Stimulated activated CD8-positive, alpha-beta memory T cell treated with anti-CD3 and anti-CD28 coated beads, Interleukin-4, amount 100 ng/mL, for 4 hours (primary cell): ENCODE measurements at places on chromosomes 3 and 15.

- DNase-seq = no peak
Observed at GRCh38 chr3:63056932-63057331, 181.7 kb upstream of the CADPS start.

DNA sequence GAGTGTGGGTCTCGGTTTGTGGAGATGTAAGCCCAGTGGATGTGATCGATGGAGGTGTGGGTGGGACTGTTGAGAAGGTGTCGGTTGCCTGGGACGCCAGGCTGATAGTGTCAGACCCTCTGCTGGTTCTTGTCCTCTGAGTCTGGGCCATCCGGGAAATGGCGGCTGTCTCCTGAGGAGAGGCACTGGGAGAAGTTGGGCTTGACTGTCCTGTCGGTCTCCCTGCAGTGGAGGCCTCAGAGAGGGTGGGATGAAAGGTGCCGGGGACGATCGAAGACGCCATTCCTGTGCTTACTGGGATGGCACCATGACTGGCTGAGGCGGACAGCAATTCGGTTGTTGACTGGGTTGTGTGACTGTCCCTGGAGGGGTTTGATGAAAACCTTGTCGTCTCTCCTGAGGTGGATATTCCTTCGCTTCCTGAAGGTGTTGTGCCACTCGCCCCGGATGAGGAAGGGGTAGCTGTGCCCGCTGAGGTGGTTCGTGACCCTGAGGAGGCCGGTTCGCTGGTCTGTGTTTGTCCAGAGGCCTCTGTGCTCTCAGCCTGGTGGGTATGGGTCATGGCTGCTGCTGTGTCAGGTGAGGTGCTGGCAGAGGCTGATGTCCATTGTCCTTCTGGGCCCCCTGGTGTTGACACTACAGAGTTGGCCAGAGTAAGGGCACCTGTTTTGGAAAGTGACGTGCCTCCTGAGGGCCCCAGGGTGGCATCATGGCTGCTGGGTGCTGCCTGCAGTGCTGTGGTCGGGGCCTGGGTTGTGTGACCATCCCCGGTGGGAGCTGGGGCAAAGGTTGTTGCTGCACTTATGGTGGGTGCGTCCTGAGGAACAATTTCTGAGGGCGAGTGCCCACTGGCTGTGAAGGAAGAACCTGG lies 22.8 kb downstream of the MUC4 start:
- no peak for DNase-seq

DNA sequence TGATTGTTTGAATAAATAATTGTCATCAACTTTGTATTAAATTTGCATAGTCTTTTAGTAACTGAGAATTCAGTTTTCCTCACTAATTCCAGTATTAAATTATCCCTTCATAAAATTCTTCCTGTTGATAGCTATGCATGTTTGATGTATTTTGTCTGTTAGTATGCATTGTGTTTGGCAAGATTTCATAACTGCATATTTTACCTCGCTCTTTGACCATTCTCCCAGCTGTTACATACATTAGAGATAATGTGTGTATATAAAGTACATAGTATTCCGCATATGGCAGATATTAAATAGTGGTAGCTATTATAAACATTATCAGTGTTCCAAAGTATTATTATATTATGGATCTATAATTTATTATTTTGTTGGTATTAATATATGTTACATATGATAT lies 10.6 kb upstream of the NFKBIZ start:
- DNase-seq = no peak

GRCh38 chr3:54003136-54003535 lies 111.5 kb upstream of the SELENOK start:
- DNase-seq = no peak

DNA sequence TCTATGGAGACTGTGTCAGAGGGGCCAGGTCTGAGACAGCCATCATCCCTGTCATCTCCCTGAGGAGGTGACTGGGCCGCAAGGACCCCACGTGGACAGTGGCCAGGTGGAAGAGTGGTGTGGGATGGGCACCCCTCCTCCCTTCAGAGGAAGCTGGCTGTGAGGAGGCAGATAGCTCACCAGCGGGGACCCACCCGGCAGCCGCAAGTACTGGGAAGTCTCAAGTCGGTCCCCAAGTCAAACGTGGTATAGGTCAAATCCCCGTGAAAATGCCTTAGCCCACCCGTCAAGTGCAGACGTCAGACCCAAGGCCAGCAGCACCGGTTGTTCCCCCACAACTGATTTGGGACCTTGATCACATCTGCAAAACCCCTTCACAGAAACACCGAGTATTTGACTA lies 12.3 kb upstream of the KLF13 start:
- DNase-seq = no peak

DNA sequence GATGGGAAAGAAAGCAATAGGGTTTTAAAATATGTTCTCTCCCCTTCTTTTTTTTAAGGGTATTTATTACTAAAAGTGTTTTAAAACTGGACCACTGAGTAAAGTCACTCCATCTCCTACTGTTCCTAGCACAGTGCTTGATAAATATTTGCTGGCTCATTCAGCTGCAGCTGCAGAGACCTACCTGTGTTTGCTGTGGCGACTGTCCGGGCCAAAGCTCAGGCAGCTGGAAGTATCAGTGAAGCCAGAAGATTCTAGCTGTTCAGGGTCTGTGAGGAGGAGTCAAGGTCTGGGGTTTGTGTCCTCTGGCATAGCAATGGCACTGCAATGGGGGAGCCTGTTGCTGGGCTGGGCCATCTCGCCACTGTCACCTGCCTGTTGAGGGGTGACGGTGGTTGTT lies 109.9 kb downstream of the RPLP1 start:
- DNase-seq = no peak

DNA sequence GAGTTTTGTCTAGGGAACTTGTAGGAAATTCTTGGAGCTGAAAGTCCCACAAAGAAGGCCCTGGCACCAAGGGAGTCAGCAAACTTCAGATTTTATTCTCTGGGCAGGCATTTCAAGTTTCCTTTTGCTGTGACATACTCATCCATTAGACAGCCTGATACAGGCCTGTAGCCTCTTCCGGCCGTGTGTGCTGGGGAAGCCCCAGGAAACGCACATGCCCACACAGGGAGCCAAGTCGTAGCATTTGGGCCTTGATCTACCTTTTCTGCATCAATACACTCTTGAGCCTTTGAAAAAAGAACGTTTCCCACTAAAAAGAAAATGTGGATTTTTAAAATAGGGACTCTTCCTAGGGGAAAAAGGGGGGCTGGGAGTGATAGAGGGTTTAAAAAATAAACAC lies 15.0 kb downstream of the TIGIT start:
- no peak for DNase-seq

GRCh38 chr3:106731230-106731629 lies 646.0 kb upstream of the CCDC54 start:
- DNase-seq = no peak

- DNase-seq = no peak
Observed at GRCh38 chr3:39763390-39763789, 46.0 kb upstream of the MYRIP start.

- no peak for DNase-seq
Observed at GRCh38 chr3:100261485-100261903, 702 bp downstream of the TBC1D23 start.

GRCh38 chr3:40096661-40097111 lies 212.8 kb upstream of the EIF1B start:
- no peak for DNase-seq

DNA sequence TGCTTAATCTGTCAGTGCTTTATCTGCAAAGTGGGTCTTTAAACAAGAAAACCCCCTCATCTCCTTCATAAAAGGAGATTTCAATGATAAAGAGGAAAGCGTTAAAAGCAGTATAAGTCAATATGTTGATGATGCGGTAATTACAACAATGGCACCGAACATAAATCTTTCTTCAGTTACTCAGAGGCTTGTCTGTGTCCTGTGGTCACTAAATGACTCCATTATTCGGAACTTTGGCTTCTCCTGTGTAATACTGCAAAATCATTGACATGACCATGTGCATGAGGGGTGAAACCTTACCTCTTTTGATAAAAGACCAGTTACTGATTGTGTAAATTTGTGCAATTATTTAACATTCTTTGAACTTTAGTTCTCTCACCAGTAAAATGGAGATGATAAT lies 4.8 kb upstream of the USP3 start:
- no peak for DNase-seq

DNA sequence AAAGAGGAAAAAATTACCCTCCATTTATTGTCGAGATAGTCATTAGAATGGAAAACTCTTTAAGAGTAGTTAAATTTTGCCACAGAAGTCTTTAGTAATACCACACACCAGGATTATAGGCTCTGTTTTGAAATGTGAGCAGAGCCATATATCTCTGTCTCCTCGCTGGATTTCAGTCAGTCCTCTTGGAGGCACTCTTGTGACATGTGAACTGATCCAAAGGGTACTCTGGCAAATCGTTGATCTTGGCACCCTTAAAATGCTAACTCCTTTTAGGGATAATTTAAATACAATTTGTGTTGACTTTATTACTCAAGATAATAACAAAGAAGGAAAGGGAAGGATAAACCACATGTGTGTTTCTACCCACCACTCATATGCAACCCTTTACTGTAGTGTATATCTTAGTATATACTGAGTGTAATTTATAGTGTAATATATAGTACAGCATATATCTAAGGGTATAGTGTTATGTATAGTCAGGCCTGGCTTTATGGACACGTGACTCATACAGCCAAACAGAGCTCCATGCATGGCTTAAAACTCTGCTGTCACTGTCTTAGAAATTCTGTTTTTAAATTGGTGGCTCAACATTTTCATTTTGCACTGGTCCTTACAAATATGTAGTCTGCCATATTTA lies 12.3 kb upstream of the KPNA4 start:
- no peak for DNase-seq

- DNase-seq = no peak
Observed at GRCh38 chr15:77096138-77096537, 25.2 kb upstream of the TSPAN3 start.

- DNase-seq = no peak
Observed at GRCh38 chr3:68123231-68123630, 468.8 kb upstream of the SUCLG2 start.

- DNase-seq = no peak
Observed at GRCh38 chr3:143791386-143791785, 56.9 kb downstream of the SLC9A9 start.

- DNase-seq = no peak
Observed at GRCh38 chr15:25175789-25176615, 221.2 kb downstream of the SNRPN start.

DNA sequence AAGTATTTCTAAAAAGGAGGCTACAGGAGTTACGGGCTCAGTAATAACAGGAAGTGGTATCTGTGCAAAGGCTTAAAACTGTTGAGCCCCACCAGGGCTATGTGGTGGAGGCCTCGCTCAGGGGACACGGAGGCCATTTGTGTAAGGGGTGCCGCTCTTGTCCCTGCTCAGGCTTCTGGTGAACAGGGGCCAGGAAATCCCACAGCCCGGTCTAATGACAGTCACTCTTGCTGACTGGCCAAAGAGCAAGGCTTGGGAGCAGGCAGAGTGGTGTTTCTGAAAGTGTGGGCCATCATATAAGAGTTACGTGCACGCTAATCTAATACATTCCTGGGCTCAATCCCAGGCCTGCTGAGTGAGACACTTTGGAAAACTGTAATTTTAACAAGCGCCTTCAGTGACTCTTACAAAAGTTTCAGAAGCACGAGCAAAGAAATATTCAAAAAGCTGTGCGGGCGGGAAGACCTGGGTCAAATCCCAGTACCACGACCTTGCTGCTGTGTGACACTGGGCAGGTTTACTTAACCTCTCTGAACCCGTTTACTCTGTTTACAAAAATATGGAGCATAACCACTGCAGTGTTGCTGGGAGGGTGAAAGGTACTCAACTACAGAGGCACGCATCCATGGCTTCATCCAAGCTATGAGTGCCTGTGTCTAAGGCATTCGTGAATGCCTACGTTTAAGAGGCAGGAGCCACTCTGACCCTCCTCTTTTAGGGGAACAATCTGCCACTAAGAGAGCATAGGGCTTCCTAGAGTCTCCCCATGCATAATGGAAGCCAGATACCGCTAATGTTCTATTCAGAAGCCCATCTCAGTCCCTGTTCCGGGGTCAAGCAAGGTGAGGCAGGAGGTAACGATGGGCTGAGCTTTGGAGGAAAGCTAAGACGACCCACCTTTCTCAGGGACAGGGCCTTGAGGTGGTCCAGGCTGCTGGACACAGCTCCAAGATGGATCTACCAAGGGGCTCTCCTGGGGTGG lies 2.0 kb downstream of the ATP10A start:
- no peak for DNase-seq

- DNase-seq = no peak
Observed at GRCh38 chr3:57980416-57980815, 27.8 kb upstream of the FLNB start.
